Posterior cingulate gyrus (tissue), 11 donors: ENCODE measurements at places on chromosomes 5 and 9.

DNA sequence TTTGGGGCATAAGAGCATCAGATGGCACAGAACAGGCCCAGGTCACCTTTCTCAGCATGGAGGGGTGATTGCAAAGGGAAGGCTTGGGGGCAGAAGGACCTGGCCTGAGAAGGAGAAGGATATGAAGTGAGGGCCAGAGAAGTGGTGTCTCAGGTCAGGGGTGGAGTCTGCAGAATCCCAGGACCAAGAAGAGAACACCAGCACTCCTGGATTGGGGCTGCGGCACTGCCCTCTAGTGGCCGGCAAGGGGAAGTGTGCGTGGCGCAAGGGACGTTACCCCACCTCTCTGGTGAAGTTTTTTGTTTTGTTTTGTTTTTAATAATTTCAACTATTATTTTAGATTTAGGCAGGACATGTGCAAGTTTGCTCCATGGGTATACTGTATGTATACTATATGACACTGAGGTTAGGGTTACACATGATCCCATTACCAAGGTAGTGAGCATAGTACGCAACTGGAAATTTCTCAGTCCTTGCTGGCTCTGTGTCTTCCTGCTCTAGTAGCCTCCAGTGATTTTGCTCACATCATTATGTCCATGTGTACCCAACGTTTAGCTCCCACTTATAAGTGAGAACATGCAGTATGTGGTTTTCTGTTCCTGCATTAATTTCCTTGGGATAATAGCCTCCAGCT, 1548.6 kb downstream of the EFNA5 start:
- DNase-seq: no peak

DNA sequence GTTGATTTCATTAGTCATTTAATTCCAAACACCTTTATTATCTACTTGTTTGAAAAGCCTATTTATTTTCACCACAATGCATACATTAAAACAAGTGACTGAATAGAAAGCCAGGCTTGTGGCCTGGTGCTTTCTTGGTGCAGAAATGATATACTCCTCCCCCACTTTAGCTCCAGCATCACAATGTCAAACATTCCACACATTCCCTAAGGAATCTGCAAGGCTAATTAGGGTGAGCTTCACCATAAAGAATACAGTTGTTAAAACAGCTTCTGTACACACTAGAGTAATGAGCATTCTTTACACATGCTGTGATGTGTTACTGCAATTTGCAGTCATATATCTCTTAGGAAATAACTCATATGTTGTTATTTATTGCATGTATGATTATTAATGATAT, 705.7 kb downstream of the CETN3 start:
- no peak for DNase-seq

- no peak for DNase-seq
These were observed 169.7 kb downstream of the GOLPH3 start for GRCh38 chr5:32004404-32004803.

GRCh38 chr5:112711436-112711835, 26.2 kb upstream of the APC start:
- DNase-seq: no peak

DNA sequence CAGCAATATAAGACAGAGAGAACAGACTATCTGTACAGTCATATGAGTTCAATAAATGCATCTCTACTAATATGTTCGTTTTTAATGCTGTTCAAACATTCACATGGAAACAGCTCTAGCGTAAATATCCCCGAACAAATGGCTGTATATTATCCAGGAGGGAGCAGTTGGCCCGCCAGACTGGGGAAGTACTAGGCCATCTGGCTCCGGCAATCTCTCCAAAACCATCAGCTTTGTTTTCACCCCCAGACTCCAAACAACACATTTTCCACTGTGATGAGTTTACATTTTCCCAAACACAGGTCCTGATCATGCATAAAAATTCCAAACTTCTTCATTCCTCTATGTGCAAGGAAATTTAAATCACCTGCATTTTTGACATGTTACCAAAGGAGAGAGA, 8.7 kb downstream of the EBF1 start:
- no peak for DNase-seq

GRCh38 chr5:135491552-135492318, 39.6 kb upstream of the TIFAB start:
- no peak for DNase-seq

- no peak for DNase-seq
These were observed 6.5 kb downstream of the SNX18 start for GRCh38 chr5:54524082-54524481.

DNA sequence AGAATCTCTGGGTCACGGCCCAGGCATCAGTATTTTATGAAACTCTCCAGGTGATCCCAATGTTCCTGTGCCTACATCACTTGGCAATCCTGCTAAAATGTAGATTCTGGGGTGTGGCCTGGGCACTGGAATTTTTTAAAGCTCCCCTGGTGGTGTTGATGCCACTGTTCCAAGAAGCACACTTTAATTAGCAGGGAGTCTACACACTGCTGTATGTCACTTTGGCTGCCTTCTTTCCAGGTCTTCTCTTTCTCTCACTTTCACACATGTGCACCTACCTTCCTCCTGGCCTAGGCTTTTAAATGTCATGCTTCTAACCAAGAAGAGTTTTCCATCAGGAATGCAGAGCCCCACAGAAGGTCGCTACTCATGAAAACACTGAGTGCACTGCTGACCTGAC, 136.0 kb upstream of the ALDH1B1 start:
- DNase-seq: no peak

DNA sequence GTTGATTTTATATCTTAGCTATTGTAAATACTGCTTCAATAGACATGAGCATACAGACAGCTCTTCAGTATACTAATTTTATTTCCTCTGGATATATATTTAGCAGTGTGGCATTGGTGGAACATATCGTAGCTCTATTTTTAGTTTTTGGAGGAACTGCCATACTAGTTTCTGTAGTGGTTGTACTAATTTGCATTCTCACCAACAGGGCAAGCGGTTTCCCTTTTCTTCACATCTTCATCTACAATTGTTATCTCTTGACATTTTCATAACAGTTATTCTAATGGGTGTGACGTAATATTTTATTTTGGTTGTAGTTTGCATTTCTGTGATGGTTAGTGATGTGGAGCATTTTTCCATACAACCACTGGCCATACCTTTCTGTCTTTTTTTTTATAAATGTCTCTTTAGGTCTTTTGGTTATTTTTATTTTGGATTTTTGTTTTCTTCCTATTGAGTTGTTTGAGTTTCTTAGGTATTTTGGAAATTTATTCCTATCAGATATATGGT, 32.5 kb downstream of the TAF11L14 start:
- DNase-seq: no peak

DNA sequence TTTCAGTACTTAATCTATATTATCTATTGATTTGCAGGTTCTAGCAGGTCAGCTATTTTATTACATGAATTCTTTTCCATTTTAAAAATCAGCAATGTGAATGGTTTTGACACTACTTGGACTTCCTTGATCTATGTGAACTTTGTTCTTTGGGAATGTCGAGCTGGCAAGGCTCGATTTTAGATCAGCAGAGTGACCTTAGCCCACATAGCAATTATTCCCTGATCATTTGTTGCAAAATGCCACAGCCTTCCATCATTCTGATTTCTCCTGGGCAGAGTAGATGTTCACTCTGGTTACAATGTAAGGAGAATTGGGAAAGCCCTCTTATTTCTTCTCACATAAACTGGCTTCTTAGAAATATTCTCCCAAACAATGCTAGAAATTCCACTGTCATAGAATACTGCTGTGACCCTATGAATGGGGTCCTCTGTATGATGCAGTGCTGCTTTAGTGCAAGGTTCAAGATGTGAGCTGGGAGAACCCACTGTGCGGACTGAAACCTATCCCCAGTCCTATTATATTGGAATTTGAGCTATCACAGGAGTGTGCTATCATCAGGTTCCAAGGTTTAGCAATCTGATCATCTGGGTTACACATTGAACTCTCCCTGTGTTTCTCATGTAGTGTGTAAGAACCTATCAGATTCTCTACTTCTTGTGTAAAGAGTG, 15.7 kb upstream of the GDA start:
- no peak for DNase-seq

- DNase-seq: no peak
These were observed 33.9 kb downstream of the HACD4 start for GRCh38 chr9:20997503-20998076.

- DNase-seq: no peak
These were observed 254.3 kb downstream of the GLIS3 start for GRCh38 chr9:4045556-4045955.

GRCh38 chr5:129904667-129905472, 605 bp downstream of the CHSY3 start:
- peak; percentile 22 for DNase-seq

DNA sequence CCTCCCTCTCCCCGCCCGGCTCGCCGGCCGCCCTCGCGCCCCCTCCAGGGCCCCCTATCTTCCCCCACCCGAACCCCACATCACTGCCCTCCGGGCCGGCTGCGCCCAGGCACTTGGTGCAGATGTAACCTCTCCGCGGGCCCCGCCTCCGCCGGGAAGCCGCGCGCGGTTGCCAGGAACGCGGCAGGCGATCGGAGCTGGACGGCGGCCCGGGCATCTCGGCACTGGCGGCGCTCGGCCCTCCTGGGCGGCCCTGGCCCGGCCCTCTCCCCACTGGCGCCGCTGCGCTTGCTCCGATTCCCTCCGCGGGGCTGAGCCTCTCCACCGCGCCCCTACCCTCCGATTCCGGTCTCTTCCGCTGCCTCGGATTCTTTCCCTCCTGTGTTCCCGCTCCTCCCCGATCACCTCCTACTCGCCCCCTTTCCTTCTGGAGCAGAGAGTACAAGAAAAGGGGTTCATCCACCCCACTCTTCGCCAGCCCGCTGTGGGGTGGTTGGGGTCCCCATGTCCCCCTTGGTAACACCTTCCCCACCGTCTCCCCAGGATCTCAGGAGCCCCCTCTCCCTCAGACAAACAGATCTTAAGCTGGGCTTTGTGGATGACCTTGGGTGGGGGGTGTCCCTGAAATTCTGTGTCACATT, 70.6 kb downstream of the C9orf50 start:
- DNase-seq: peak; percentile 96

DNA sequence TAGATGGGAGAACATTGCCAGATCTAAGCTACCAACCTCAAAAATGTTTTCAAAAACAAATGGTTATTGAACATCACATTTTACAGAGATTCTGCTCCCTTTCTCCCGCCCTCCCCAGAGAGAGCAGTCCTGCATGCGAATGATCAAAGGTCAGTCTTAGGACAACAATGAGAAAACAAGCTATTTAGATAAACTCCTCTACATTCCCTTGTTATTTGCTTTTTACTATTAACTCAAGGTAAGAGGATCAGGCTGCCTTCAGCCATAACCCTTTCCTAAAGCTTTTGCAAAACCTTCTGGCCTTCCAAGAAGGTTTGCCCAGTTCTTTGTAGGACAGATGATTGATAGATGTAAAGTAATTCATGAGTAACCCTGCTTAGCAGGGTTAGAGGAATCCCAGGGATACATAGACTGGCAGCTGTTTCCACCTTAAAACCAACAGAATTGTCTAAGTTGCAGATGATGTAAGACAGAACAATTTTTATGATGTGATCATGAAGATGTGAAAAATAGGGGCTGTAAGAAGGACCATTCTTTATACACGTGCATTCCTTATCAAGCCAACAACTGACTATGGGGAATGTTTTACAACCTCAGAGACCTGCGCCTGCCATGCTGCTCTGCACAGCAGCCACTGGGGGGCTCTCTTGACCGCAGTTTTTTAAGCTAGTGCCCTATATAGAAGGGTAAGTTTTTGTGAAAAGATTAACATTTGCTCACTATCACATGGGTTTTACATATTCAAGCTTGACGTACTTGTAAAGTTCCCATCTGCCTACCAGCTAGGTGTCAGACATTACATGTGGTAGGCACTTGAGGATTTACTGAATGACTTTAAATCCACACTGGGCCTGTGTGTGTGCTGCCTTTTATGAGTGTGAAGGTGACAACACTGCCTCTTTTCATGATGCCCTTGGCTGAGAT, 2.3 kb upstream of the ZNF782 start:
- DNase-seq: peak; percentile 71

DNA sequence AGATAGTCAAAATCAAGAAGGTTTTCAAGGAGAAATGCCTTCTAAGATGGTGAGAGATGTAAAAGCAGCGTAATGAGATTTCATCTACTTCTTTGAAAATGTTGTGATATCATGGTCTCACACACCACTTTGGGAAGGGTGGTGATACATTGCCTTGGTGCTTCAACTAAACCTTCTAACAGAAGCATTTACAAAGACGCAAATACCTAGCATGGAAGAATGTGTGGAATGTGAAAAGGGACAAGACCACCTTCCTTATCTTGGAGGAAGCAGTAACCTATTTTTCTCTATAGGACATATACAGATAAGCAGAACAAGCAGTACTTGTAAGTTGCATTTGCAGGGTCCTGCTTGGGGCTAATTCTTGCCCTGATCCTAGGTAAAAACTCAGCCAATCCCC, 38.8 kb downstream of the PCA3 start:
- no peak for DNase-seq

- no peak for DNase-seq
These were observed 5.2 kb upstream of the ANXA6 start for GRCh38 chr5:151162776-151163175.

DNA sequence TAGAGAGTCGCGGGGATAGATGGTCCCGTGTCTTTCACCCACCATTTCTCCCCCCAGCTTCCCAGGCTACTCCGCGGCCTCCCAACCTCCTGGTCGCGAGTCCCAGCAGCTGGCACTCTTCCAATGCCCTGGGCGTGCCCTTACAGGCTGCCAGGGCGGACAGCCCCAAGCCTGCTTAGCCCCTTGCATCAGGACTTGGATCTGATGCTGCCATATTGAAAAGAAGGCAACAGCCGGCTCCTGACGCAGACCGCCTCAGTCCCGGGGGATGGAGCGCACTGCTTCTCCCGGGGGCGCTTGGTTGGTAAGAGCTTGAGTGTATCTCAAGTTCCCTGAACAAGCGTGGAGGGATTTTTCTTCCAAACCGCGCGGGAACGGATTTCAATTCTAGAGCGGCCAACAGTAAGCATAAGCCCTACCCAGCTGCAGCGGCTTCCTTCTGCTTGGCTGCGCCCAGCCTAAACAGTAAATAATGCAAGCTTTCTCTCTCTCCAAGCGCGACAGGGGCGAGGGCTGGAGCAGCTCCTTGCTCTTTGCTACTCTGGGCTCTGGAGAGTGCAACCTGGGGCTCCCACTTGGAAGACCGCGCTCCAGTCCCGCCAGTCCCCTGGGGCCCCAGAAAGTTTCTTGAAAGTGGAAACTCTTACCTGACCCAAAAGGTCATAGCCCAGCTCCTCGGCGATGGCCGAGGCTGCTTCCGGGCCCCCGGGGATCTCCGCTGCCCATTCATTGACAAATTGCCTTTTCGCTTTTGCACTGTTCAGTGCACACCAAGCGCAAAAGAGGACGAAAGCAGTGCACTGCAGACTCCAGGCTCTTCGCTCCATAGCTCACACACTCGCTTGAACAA, 607 bp downstream of the PCSK1 start:
- DNase-seq: peak; percentile 52

- DNase-seq: peak; percentile 58
These were observed 318.4 kb upstream of the RIOK2 start for GRCh38 chr5:97501286-97501964.

- no peak for DNase-seq
These were observed 75.7 kb upstream of the ZNF169 start for GRCh38 chr9:94183240-94183999.

GRCh38 chr5:41763081-41763480, 107.1 kb downstream of the OXCT1 start:
- DNase-seq: no peak
